ENCODE measurements at places on chromosomes 2 and 18.

DNA sequence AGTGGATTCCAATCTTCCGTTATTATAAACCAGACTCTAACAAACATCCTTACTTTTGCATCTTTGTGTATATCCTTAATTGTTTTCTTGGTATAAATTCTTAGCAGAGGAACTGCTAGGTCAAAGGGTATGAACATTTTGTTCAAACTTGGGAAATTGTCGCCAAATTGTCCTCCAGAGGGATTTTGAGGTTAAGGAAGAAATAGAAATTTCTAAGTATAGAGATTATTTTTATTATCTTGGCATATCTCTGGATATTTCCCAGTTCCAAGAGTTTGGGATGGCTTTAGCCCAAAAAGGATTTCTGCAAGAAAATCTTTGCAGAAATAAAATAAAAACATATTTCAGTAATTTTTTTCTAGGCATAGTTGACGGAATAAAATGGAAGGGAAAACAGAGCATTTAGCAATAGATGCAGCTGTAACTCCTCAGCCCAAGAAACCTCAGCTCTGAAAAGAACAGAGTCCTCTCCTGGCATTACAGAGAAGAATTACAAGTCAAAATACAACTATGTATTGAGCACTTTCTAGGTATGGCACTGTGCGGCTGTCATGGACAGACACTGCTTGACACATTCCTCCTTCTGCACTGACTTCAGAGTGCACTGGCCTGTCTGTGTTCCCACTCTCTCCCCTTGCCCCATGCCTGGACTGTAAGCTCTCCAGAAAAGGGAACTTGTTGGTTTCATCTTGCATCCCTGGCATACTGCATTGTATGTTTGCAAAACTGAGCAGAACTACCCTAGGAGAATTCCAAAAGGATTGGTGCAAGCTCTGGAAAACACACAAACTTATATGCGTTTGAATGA, 117.3 kb upstream of the STON1 start:
- DNase-seq = no peak

DNA sequence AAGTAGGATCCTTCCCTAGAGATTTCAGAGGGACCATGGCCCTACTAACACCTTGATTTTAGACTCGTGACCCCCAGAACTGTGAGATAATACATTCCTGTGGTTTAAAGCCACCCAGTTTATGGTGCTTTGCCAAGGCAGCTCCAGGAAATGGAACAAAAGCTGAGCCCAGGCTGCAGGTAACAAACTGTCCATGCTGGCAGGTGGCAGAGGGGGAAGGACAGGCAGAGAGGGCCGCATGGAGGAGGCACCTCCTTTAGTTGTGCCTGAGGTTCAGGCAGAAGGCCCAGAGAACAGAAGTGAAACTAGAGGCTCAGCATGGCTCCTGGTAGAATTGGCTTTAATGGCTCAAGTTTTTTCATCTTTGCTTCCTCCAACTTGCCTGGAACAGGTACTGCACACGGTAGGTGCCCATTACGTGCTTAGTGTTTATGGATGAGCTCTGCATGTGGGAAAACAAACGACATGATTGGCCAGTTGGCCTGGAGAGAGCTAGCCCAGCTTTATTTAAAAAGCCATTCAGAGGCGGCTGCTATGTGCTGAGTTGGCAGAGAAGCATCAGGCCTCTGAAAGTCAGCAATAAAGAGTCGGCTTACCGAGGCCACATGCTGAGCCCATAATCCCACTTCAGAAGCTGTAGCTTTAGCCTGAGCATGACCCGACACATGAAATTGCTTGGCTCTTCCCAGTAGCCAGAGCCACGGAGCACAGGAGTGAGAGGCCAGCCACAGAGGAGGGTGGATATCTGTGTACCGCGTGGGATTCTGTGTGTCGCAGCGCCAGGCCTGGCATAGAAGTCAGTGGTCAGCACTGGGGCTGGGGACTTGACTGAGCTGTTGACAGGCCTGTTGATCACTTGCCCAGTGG, 36.5 kb downstream of the HS1BP3 start:
- DNase-seq = no peak

DNA sequence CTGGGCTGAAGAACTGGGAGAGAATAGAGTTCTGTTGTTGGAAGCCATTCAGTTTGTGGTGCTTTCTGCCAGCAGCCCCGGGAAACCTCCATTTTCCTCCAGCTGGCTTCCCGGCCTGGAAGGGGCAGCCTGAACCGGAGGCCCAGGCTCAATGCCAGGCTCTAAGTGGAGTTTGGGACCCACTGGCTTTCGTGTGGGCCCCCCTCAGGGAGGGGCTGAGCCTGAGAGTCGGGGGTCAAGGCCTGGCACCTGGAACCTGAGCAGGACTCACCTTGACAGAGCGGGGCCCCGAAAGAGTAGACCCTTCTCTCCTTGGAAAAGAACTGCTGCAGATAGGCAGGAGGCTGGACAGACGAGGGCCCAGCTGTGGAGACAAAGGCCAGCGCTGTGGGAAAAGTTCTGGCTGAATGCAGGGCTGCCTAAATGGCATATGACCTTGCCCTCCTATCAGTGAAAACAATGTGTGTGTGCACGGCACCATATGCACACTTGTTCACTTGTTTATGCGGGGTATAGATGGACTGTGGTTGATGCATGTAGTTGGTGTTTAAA, 34.8 kb upstream of the ASB18 start:
- DNase-seq = no peak

DNA sequence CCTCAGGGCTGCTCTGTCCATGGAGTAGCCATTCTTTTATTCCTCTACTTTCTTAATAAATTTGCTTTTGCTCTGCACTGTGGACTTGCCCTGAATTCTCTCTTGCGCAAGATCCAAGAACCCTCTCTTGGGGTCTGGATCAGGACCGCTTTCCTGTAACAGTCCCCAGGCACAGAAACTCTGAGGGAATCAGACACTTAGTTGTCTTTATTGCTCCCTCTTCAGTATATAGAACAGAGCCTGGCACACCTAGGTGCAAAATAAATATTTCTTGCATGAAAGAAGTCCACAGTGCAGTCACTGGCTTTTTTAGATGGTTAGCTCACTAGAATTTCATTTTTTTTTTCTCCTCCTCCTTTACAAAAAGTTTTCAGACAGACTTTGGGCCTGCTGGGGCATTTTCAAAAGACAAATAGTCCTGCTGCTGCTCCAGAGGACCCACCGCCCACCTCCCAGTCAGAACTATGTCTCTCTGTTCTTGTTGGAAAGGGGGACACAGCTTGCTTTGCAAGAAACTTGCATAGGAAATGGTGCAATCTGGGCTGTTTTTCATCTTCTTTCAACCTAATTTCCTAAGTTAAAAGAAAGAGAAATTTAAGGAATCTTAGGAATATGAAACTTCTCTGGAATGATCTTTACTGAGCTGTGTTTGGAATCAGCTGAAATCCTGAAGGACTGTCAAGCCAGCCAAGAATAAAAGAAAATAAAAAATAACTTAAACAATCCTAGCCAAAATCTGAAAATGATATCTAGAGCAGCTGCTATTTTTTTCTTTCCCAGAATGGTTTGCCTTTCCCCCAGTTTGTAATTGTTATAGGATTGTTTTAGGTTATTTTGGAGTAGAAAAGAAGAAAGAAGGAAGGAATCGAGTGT, 31.7 kb upstream of the MAP4K3 start:
- no peak for DNase-seq
